ENCODE measurements at places on chromosomes 13 and 19.

- H3K4me3 ChIP-seq = no peak overlapping the region
- H3K27ac ChIP-seq = no peak overlapping the region
- H3K4me1 ChIP-seq = no peaks in the 10 kb centered on the region
- no peak for DNase-seq
Measured at GRCh38 chr13:50866817-50867636, 23.5 kb upstream of the DLEU7 start.

GRCh38 chr13:34990399-34991214 is 48.5 kb downstream of the NBEA start:
- no peak for DNase-seq
- H3K36me3 ChIP-seq = peaks cover 26% of the 10 kb centered on the region
- H3K27ac ChIP-seq = no peak overlapping the region
- H3K27me3 ChIP-seq = no peaks in the 10 kb centered on the region
- no peaks in the 10 kb centered on the region for H3K4me1 ChIP-seq

DNA sequence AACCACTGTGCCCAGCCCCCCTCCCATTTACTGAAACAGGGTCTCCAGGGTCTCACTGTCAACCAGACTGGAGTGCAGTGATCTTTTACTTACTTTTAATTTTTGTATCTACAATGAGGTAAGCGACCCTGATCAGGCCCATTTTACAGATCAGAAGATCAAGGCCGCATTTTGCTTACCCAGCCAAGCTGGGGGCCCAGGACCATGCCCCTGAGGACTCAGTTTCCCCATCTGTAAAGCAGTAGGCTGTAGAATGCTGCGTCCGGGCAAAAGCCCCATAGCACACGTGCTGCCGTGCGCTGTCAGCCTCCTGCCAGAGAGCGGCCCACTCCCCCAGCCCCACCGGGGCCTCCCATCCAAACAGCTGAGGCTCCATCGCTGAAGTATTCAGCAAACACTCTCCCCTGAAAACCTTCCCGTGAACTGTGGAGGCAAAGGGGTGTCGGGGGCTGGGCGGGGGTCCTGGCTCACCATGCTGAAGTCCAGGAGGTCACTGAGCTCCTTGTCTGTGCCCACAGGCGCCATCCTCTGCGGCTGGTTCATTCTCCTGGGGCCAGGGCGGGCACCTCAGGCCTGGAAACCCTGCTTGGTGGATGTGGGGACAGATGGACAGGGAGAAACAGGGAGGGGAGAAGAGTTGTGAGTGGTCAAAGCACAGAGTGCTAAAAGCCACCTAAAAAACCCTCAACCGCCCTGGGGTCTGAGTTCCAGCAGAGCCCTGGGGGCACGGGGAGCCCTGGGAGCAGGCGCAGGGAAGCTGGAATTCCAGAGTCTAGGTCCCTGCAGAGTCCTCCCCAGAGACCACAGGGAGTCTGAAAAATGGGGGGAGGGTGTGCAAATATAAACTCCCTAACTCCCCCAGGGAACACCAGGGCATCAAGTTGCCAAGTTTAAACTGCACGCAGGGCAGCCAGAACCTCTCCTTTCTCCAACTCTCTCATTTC is 2.4 kb downstream of the TCF3 start:
- peak overlapping the region; percentile 98 for H3K4me3 ChIP-seq
- peaks cover 7% of the 10 kb centered on the region for H3K4me1 ChIP-seq
- H3K27me3 ChIP-seq = peaks cover 8% of the 10 kb centered on the region
- peaks cover 16% of the 10 kb centered on the region for H3K36me3 ChIP-seq

- no peaks in the 10 kb centered on the region for H3K4me1 ChIP-seq
- DNase-seq = no peak
- no peaks in the 10 kb centered on the region for H3K36me3 ChIP-seq
- H3K27ac ChIP-seq = no peak overlapping the region
- H3K27me3 ChIP-seq = peaks cover 6% of the 10 kb centered on the region
- H3K4me3 ChIP-seq = no peak overlapping the region
Measured at GRCh38 chr19:1307320-1307719, 21.6 kb downstream of the EFNA2 start.

DNA sequence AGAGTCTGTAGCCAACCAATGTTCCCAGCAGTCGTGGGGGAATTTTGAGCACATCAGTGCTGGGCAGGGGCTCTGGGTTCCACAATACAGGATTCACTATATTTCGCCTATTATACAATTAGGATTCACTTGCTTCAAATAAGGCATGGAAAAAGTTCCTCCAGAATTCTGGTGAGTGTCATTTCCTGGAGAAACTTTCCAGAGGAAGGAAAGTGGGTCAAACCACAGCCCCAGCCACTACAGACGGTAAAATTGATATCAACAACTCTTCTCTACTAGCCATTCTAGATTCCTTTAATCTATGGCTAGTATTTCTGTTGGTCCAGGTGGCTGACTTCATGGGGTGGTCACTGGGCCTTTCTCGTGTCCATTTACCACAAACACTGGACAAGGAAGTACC is 10.5 kb downstream of the MYCBP2 start:
- peaks cover 1% of the 10 kb centered on the region for H3K27me3 ChIP-seq
- no peak overlapping the region for H3K27ac ChIP-seq
- no peaks in the 10 kb centered on the region for H3K36me3 ChIP-seq
- DNase-seq = no peak
- peaks cover 13% of the 10 kb centered on the region for H3K4me1 ChIP-seq
